Right atrium auricular region (tissue), 2 donors: ENCODE measurements at places on chromosomes 1 and 21. TPM values are rescaled to one million over a fixed set of nuclear protein-coding genes. Genes with fewer than 3 reads are reported as not detected.

GRCh38 chr1:38308780-38309179 lies 262.2 kb upstream of the POU3F1 start:
- DNase-seq = no peak

The EDN2 gene
- 0.78 TPM for total RNA-seq

The TRAF3IP3 gene
- 2.2 TPM for total RNA-seq

DNA sequence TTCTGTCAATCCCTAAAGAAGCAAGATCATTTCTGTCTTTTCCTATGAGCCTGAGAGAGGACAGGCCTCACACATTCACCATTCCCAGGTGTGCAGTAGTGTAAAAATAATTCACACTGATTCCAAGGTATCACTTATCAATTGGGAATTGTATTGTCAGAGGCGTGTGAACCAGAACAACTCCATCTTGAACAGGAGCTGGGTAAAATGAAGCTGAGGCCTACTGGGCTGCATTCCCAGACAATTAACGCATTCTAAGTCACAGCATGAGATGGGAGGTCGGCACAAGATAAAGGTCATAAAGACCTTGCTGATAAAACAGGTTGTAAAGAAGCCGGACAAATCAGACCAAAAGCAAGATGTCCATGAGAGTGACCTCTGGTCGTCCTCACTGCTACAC lies 239.2 kb downstream of the SMYD3 start:
- no peak for DNase-seq

- DNase-seq = no peak
Observed at GRCh38 chr1:201089596-201089995, 22.6 kb downstream of the CACNA1S start.

The C1orf185 gene
- not detected for total RNA-seq

The TFF2 gene
- total RNA-seq = not detected

GRCh38 chr1:71640116-71640515 lies 559.3 kb upstream of the ZRANB2 start:
- no peak for DNase-seq

DNA sequence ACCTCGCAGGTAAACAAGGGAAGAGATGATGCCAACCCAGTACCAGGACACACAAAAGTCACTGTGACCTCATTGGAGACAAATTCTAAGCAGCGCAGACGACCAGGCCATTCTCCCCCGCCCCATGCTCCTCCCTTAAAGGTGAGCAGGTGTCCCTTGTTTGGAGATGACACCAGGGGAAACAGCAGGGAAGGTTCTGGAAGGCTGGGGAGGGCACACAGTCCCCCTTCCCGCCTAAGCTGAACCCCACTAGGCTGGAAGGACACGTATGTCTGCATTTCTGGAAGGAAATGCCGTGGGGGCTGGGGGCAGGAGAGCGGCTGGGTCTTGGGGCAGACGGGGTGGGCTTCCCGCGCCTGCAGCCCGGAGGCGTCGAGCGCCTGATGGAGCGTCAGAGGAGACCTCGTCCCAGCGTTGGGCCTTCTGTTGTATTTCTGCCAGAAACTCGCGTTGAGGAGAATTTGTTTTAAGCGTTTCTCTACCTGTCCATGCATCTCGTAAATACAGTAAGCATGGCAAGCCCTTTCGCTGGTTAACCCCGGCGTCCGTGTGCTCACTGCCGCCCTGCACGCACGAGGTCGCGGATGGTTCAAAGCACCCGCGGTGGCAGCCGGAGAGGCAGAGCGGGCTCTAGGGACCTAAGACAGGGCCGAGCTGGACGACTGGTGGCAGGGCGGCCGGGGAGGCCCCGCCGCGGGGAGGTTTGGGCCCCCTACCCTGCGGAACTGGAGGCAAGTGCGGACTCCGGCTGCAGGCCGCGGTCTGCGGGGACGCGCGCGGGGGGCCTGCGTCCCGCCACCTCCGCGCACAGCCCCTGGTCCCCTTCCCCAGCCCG lies 1.2 kb upstream of the LHX4 start:
- DNase-seq = no peak

DNA sequence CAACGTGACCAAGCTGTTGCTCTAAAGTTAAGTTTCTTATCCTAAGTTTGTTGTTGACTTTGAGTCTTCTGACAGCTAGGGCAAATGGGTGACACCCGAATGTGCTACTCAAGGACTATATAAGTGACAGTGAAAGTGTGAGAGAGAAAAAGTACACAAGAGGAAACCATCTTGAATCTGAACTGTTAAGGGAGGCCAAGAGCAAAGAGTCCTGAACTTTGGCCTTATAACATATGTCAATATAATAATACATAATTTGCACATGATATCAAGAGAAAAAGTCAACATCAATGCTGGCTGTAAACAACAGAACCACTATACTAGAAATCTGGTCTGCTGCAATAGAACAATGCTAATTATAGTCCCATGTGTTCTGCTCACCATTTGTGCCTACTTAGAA lies 29.5 kb downstream of the SYNJ1 start:
- no peak for DNase-seq

The DCDC2B gene
- not detected for total RNA-seq

- no peak for DNase-seq
Observed at GRCh38 chr1:212147581-212148033, 112.1 kb downstream of the DTL start.
